Effector CD4-positive, alpha-beta T cell (primary cell): ENCODE measurements at places on chromosomes 6 and 20.

DNA sequence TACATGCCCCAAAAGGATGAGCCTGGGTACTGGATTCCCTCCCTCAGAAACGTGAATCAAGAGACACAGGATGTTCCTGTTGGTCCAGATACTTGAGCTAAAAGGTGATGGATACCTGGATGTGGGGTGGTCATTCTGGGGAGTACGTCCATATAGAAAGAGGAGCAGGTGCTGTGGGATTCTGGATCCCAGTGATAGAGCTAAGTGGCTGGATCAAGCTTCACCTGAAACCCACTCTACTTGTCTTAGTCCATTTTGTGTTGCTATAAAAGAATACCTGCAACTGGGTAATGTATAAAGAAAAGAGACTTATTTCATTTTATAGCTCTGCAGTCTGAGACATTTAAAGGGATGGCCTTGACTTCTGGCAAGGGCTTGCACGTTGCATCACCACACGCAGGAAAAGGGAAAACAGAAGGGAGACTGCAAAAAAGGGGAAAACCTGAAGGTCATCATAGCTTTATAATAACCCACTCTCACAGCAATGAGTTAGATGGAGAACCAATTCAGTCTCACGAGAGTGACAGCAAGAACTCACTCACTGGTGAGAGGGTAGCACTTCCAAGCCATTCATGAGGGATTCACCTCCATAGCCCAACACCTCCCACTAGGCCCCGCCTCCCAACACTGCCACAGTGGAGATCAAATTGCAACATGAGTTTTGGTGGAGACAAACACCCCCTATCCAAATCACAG, 31.2 kb downstream of the RIPOR3 start:
- DNase-seq: no peak

GRCh38 chr6:138450445-138450844, 46.4 kb downstream of the HEBP2 start:
- DNase-seq: no peak

- DNase-seq: no peak
Observed at GRCh38 chr6:132764370-132764769, 6.7 kb upstream of the VNN2 start.

DNA sequence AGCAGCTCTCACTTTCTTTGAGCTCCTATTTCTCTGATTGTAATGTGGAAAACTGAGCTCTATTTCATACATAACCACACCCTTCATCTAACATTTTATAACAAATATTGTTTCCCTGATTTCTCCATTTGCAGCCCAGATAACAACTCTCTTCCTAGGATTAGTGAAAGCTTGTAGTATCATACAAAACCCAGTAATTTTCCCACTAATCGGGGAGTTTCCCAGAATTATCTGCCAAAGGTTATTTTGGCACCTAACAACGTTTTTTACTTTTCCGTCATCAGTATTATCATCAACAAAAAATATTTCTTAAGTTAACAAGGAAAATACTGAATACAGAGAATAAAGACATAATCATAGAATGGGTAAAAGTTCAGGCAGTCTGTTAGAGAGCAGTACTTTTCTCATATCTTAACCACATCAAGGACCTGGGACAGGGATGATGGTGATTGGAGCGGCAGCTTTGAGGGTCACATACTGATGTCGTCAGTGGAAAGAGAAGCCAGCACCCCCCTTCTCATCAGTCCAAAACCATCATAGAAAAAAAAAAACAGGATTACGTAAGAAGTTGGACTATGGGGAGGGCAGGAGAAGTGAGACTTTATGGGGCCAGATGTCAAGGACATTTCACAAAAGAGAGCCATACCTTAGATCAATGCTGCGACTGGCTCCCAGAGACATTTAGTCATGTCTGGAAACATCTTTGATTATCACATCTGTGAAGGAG, 166.1 kb upstream of the TNFAIP3 start:
- no peak for DNase-seq

GRCh38 chr6:121912905-121913304, 477.5 kb downstream of the GJA1 start:
- DNase-seq: no peak

- no peak for DNase-seq
Observed at GRCh38 chr6:53608396-53608795, 57.2 kb downstream of the KLHL31 start.

- DNase-seq: no peak
Observed at GRCh38 chr6:136666041-136666440, 115.8 kb upstream of the MAP7 start.

DNA sequence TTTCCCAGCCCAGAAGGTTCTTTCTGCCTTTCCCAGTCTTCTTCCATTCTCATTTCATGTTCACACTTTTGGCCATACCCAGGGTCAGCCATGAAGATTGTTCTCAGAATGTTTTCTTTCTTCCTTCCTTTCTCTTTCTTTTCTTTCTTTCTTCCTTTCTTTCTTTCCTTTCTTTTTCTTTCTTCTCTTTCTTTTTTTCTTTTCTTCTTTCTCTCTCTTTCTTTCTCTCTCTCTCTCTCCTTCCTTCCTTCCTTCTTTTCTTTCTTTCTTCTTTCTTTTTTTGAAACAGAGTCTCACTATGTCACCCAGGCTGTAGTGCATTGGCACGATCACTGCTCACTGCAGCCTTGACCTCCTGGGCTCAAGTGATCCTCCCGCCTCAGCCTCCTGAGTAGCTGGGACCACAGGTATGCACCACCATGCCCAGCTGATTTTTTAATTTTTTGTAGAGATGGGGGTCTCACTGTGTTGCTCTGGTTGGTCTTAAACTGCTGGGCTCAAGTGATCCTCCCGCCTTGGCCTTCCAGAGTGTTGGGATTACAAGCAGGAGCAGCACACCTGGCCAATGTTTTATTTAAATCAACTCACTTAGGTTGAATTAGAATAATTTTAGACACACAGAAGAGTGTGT, 13.1 kb upstream of the FAM110A start:
- no peak for DNase-seq

GRCh38 chr6:91171754-91172462, 585.0 kb upstream of the MAP3K7 start:
- DNase-seq: no peak

DNA sequence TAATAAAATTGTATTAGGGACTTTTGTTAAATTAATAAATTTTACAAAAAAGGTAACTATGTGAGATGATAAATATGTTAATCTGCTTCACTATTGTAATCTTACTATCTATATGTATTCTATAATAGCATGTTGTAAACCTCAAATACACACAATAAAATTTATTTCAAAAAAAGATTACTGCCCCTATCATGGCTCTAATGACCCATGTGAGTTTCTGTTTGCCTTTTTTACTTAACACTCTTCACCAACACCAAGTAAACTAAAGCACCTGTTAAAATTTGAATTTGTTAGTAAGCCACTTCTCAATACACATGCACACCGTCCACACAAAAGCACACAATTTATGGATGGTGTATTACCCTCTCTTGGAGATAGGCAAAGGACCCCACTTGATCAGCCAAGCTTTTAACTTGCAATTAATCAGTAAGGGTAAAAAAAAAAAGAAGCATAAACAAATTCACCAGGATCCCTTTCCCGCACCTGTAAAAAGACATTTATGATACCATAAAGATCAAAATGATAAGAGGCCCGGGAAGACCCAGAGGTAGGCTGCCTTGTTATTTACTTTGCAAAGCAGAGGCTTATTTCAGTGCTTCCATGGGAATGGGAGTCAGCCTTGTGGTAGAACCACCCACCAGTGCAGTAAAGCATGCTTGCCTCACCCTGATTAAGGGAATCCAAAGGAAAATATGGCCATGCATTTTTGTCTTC, 28.6 kb upstream of the PKHD1 start:
- no peak for DNase-seq

- DNase-seq: no peak
Observed at GRCh38 chr20:20549704-20550103, 162.7 kb downstream of the RALGAPA2 start.

DNA sequence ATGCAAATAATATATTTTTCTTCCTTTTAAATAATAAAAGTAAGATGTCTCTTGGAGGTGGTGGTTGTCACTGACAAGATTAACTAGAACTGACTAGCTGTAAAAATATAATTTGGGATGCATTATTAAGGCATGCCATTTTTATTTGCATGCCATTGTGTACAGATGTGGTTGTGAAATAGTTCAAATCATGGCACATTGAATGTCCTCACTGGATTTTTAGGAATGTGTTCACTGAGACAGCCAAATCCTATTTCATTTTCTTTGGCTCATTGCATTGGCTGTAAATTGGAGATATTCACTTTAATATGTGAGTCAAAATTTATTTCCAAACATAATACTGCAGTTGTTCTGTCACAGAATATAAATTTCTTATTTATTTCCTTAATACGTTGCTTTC, 62.3 kb downstream of the ESR1 start:
- no peak for DNase-seq

GRCh38 chr6:34597605-34598353, 41.6 kb upstream of the SPDEF start:
- DNase-seq: no peak

DNA sequence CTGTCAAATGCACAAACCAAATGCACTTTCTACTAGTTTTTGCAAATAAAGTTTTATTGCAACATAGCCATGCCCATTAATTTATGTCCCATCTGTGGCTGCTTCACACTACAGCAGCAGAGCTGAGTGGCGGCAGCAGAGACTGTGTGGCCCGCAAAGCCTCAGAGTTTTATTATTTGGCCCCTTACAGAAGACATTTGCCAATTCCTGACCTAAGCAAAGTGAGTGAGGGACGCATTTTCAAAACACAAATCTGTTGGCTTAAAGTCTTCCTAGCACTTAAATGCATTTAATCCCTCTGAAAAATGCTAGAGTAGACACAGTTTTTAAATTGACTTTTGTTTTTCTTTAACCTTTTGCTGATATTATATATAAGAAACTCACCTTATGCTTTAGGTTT, 126.4 kb downstream of the PHACTR3 start:
- no peak for DNase-seq

- no peak for DNase-seq
Observed at GRCh38 chr6:34359418-34360158, 32.9 kb downstream of the NUDT3 start.

DNA sequence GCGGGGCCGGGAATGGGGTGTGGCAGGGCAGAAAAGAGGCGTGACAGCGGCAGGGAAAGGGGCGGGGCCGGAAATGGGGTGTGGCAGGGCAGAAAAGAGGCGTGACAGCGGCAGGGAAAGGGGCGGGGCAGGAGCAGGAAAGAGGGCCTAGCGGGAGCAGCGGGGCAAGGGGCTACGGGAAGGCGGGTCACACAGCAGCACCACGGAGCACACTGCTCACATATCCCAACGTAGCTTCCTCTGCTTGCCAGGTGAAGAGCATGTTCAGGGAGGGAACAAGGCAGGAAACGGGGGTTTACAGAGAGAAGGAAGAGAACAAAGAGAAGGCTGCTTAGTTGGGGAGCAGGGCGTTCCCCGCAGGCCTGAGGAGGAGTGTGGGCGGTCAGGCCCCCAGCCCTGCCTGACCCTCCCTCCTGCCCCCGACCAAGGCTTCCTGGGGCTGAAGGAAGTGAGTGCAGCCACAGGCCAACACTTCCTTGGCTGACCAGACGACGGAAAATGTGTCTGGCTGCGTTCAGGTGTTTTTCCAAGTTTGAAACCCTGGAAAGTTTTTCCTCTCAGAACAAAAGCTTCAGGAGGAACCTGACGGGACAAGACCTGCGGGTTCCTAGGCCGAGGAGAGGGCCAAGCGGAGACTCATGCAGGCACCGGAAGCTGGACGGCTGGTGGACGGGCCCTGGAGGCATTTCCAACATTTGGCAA, 13.8 kb downstream of the UCKL1 start:
- DNase-seq: no peak

DNA sequence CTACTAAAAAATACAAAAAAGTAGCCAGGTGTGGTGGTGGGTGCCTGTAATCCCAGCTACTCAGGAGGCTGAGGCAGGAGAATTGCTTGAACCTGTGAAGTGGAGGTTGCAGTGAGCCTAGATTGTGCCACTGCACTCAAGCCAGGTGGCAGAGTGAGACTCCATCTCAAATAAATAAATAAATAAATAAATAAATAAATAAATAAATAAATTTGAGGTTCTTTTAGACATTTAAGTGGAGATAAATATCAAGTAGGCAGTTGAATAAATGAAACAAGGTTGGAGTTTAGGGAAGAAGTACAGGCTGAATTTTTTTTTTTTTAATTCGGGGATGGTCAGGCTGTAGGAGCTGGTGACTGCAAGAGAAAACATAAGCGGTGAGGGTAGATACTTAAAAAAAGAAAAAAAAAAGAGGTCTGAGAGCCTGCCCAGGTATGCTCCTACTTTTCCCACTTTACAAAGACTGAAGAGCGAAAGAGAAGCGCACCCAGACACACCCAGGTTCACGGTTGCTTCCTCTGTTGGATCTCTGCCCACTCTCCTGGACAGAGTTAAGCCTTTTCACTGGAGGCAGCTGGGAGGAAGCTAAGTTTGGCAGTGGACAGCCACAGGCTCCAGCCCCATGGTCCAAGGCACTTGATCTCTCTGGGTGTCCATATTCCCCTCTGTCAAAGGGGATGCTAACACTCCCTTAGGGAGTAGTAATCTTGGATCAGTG, 100.9 kb upstream of the PRDM1 start:
- DNase-seq: no peak

- no peak for DNase-seq
Observed at GRCh38 chr20:9270831-9271230, 201.9 kb downstream of the PLCB4 start.

DNA sequence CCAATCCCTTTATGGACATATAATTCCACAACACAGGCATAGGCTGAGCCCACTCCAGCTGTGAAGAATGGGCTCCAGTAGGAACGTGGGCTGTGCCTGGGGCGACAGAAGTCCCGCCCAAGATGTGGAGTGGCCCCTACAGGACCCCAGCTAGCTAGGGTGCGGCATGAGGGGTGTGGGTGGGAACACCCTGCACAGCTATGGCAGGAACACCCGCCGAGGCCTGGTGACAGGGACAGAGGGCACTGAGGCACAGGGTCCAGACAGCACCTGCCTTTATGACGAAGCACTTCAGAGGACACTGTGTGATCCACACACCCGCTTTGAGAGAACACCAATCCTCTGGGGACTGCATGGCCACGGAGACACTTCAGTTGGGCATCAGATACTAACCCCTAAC, 28.2 kb upstream of the TCFL5 start:
- no peak for DNase-seq
